ENCODE measurements at places on chromosomes 6 and 20.

- no peak for DNase-seq
Observed at GRCh38 chr20:12528591-12529041, 480.2 kb upstream of the SPTLC3 start.

DNA sequence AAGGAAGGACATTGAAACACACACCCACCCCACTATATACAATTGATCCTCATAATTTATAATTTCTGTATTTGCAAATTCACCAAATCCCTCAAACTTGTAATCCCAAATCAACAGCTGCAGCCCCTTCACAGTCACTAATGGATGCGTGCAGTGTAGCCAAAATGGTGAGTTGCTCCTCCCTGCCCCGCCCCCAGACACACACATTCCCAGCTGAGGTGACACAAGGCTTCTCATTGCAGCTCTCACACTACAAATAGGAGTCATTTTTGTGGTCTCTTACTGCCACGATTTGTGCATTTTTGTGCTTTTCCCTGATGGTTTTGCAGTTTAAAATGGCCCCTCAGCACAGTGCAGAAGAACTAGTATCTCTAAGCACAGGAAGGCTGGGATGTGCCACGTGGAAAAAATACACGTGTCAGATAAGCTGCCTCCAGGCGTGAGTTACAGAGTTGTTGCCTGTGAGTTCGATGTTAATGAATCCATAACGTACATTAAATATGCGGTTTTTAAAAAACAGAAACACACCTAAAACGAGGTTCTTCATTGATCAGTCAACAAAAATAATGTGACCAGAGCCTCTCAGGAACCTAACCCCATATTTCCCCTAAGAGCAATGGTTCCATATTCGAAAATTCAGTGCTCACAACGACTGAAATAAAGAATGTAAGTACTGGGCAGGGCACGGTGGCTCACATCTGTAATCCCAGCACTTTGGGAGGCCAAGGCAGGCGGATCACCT lies 8.2 kb downstream of the ATP9A start:
- DNase-seq, result no peak

DNA sequence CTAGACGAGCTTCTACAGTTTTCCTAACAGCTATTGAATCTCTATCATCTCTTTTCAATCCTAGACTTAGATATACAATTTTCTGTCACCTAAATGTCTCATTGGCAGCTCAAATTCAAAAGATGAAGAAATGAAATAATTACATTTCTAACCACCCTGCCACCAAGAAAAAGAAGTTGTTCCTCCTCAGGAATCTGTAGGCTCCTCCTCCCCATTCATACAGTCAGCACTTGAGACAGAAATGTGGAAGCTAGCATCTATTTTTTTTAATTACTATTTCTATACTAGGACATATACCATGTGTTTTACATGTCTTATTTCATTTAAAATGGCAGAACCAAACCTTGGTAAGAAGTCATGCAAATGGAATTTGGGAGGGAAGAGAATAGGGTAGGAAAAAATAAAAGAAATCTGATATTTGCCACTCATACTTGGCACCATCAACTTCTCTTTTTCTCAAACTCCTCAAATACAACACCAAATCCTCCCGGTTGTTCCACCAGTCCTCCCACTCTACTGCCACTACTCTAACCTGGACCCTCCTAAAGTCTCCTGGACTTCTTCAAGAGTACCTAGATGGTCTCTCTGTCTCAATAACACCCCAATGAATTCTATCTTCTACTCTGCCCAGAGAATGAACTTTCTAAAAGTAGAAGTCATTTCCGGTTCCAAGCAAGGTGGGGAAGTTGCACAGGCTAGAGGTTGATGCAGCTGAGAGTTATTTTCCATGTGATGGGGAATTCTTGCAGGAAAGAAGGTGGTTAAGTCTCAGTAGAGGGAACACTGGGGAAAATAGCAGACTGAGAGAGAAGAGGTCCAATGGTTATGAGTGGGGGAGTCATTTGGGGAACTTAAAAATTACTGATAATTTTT lies 54.1 kb downstream of the ATXN1 start:
- DNase-seq, result no peak

DNA sequence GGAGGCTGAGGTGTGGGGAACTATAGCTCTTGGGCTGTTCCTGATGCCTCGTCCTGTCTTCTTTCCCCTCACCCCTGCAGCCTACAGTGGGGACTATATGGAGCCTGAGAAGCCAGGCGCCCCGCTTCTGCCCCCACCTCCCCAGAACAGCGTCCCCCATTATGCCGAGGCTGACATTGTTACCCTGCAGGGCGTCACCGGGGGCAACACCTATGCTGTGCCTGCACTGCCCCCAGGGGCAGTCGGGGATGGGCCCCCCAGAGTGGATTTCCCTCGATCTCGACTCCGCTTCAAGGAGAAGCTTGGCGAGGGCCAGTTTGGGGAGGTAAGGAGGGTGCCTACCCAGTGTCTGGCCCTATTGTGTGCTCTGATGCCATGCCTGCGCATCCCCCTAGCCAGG lies 11.5 kb upstream of the GTF2H4 start:
- no peak for DNase-seq

- no peak for DNase-seq
Observed at GRCh38 chr6:26389349-26389894, 6.5 kb downstream of the BTN2A2 start.

DNA sequence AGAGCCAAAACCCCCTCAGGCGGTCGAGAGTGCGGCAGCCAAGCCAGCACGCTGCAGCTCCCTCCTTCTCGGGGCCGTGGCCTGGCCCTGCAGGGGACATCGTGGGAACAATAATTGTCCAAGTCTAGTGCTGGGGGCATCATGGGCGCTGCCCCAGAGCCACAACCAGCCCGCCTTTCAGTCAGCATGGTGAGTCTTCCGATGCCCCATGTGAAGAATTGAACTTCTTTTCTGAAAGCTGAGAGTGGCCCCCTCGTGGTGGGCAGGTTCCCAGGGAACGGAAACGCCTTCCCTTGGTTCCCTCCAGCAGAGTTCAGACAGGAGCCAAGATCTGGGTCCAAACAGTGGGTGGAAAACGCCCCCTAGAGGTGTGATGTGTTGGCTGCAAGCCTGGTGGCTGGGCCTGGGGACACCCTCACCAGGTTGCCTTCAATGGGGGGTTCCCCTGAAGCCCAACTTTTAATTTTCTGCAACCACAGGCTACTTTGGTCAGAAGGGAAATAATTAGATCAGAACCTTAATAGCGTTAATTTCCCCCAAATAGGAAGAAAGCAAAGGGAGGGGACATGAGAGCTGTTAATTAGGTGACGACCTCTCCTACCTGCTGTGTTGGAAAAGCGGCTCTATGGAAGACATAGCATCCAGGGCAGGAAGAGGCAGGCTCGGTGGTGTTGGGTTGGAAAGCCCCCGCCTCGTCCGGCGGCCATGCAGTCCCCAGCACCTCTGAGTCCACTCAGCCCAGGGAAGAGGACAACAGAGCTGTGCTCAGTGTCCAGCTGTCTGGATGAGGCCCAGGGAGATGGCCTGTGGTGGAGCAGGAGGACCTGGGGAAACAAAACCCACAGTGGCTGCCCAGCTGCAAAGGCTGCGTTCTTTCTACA lies 4.7 kb upstream of the MRGBP start:
- DNase-seq, result peak; percentile 78

- no peak for DNase-seq
Observed at GRCh38 chr6:156848533-156848932, 71.4 kb downstream of the ARID1B start.

- no peak for DNase-seq
Observed at GRCh38 chr6:41747256-41748101, at the start of gene PGC. Gene PGC, minus strand, starts transcription at chr6:41747397. Its CDS starts 63 bp downstream, at chr6:41747334.

DNA sequence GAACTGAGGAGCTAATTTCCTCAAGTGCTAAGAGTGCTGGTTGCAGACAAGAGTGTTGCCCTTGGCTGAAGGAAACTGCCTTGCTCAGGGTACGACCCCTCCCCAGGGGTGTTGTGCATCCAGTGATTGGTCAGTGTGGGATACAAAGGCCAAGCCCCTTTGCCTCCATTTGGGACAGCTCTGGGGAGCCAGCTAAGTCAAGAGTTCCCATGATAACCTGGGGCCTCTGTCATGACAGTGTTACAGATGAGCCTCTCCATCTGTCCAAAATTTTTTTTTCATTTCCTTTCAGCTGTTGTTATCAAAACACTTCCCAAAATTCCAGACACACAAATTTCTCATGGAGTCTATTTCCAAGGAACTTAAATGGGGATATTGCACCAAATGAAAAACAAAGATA lies 93.3 kb downstream of the HS3ST5 start:
- DNase-seq, result no peak

- DNase-seq, result no peak
Observed at GRCh38 chr6:16362819-16363589, 124.6 kb downstream of the GMPR start.

- DNase-seq, result no peak
Observed at GRCh38 chr6:55654445-55654844, 75.5 kb upstream of the HMGCLL1 start.

- DNase-seq, result no peak
Observed at GRCh38 chr6:25147223-25147622, 132.0 kb upstream of the CARMIL1 start.

DNA sequence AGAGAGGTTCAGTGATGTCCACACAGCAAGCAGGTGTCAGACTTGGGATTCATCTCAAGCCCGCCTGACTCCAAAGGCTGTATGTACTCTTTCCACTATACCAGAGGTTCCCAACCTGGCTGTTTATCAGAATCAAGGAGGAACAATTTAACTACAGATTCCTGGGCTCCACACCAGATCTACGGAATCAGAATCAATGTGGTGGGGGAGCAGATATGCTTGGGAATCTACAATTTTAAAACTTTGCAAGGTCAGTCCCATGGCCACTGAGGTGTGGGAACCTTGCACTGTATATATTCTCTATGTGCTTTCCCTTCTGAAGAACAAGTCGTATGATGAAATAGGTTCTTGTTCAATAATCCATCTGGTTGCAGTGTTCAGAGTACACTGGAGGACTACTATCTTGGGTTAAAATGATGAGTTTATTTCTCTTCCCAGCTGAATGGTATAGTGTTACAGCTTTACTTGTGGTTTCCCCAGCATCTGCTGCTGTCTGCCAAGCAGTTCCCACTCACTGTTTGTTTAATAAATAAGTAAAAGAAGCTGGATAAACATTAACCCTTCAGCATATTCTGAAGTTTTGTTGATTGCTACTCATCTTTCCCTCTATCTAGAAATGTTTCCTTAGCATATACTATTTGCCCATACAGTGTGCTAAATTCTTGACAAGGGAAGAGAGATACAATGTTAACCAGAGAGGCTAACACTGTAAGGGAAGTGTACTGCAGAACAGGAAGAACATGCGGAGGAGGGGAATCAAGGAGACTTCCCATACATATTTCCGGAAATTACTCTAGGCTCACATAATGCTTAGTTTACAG lies 9.9 kb downstream of the TTI1 start:
- peak; percentile 41 for DNase-seq

DNA sequence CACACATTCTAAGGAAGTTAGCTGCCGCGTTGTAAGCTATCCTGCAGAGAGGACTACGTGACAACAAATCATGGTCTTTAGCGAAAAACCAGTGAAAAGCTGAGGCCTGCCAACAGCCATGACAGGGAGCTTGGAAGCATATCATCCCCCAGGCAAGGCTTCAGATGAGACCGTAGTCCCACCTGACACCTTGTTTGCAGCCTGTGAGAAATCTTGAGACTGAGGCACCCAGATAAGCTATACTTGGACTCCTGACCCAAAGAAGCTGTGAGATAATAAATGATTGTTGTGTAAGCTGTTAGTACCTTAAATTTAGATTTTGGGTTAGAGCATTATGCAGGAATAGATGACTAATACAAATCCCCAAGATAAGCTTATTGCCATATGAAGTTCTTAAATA lies 45.4 kb upstream of the SENP6 start:
- no peak for DNase-seq

DNA sequence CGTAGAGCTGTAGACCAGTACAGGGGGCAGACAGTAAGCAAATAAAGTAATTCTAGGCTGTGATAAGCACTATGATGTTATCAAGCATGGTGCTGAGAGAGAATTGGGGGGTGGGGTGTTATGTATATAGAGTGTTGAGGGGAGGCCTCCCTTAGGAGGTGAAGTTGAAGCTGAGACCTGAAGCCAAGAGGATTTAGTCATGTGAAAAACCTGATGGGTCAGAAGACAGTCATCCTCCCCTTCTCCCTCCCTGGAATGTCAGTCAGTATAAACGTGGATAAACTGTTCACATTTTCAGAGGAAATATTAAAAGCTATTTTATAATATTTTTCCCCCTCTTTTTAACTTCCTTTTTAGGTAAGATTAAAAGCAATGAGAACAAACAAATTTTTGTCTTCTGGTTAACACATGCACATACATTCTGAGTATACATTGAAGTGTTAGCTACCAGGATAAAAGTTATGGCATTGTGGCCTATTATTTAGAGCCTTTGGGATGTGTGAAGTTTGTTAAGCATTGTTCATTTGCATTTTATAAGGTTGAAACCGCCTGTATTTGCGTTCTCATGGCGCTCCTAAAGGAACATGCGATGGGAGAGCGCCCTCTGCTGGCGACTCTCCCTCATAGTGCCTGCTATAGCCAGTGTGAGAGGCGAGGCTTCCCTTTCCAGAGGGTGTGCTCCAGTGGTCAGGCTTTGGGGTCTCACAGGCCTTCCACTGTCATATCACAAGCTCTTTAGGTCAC lies 35.4 kb upstream of the MAPK13 start:
- peak; percentile 68 for DNase-seq

- no peak for DNase-seq
Observed at GRCh38 chr20:49964964-49965780, 17.6 kb upstream of the SNAI1 start.

- DNase-seq, result no peak
Observed at GRCh38 chr20:23880417-23880816, 869 bp upstream of the CST5 start.

DNA sequence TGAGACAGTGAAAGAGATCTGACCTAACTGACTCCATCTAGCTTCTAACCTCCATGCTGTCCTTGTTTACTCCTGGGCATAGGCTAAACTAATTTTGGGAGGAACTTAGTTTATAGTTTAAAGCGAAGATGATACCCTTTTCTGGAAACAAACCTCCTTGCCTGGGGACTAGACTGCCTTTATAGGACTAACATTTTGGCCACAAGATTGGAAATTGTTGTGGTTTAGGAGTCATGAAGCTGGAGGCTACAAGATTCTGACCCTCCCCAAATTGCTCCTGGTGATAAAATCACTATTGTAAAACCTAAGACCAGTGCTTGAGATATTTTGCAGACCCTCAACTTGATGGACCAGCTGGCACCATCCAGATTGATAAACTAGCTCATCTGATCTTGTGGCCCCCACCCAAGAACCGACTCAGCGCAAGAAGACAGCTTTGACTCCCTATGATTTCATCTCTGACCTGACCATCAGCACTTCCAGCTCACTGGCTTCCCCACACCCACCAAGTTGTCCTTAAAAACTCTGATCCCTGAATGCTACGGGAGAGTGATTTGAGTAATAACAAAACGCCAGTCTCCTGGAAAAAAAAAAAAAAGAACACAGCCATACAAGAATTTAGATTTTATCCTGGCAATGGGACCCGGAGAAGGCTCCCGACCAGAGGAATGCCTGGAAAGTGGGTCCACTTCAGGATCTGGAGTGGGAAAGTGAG lies 63.0 kb downstream of the ABHD12 start:
- DNase-seq, result no peak

GRCh38 chr20:52261792-52262191 lies 70.2 kb upstream of the ZFP64 start:
- no peak for DNase-seq

- no peak for DNase-seq
Observed at GRCh38 chr20:61440548-61441055, 188.5 kb downstream of the CDH4 start.

- no peak for DNase-seq
Observed at GRCh38 chr20:61621035-61621730, 369.1 kb downstream of the CDH4 start.

Data from KG1 (cell line).